CD4-positive, alpha-beta T cell treated with Interleukin-12 subunit alpha and Interleukin-12 subunit beta, for 1 hour (primary cell): ENCODE measurements at places on chromosomes 4 and X.

DNA sequence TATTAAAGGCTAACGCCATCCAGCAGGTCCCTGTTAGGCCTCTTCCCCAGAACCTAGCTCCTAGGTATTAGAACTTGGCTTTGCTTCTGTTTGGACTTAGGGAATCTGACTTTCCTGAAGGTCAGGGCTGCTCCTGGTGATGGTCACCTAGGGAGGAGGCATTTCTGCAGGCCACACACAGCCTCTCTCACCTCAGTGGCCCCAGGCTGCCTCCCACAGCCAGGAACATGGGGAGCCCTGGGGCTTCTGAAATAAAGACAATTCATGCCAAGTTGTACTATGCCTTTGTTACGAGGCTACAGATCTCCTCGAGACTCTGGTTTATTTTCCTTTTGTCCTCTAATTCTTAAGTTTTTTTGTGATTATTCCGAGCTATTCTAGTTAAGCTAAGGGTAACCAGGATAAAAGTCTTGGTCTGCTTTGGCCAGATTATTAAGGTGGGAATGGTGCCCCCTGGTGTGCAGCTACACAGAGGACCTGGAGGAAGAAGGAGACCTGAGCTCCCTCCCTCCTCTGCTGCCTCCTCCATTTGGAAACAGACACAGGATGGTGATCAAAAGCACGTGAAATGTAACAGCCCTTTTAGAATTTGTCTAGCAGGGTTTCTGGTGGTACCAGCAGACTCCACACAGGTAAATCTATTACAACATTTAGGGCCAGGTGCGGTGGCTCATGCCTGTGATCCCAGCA is 131.0 kb downstream of the DCLK2 start:
- DNase-seq: no peak

DNA sequence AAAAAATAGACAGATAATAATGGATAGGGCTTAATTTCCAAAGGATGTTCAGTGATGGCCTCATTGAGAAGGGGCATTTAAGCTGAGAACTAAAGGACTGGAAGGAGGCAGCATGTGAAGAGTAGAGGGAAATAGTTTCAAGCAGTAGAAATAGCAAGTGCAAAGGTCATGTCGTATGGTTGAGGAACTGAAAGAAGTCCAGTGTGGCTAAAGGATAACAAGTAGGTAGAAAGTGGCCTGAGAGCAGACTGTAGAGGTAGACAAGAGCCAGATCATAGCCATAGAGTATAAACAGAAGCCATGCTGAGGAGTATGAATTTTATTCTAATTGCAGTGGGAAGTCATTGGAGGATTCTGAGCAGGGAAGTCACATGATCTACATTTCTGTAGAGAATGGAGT is 72.3 kb downstream of the GRIA3 start:
- DNase-seq: no peak

DNA sequence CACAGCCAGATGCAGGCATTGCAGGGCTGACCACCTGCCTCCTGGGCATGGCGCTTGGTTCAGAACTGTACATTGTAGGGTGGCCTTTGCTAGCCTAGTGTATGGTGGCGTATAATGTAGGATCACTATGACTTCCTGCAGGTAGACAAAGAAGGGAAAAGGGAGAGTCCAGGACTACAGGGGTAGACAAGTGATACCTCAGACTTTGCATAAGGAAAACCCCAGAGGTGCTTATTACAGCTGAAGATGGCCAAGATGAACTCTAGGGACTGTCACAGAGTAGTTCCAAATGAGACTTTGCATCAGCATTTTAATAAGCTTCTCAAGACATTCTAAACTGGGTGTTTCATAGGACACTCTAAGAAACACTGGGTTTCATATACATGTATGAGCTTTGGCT is 116.4 kb upstream of the PUDP start:
- no peak for DNase-seq

DNA sequence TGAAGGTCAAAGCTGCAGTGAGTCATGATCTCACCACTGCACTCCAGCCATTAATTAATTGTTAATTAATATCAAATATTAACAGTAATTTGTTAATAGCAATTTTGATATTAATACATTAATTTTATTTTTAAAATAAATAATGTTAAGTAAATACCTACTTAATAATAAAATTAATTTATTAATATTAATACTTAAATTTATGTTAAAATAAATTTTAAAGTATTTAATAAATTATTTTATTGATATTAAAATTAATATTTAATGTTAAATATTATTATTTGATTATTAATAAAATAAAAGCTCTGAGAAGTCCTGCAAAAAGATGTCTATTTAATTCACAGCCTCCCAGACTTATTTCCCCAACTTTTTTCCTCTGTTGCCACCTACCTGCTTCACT is 25.1 kb upstream of the TRIM2 start:
- DNase-seq: no peak

GRCh38 chrX:15382813-15383212 is 1.4 kb downstream of the VEGFD start:
- no peak for DNase-seq

DNA sequence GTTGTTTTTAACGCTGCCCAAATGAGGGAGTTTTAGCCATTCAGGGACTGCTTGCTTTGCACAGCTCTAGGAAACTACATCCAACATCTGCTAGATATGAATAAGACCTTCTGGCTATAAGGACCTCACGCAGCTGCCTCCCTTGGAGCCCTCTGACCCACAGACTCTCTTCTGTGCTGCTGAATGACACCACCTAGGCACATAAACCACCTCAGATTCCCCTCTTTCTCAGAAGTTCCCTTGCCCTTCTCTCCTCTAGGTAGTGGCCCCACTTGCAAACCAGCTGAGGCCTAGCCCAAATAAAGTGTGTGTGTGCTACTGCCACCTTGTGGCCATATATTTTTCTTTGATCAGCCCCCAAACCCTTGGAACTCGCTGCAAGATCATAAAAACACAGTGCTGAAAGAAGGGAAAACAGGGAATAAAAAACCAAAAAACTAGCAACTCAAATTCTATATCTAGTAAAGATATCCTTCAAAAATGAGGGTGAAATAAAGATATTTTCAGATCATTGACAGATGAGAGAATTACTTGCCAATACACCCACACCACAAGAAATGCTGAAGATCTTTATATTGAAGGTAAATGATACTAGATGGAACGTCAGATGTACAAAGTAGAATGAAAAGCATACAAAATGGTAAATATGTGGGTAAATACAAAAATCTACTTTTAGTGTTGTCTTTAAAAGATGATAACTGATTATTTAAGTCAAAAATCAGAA is 265.9 kb downstream of the ADAMTS3 start:
- peak; percentile 45 for DNase-seq

GRCh38 chrX:99857455-99857854 is 552.6 kb downstream of the PCDH19 start:
- no peak for DNase-seq
